H9 (cell line): ENCODE measurements at places on chromosomes 12 and 14. TPM values are rescaled to one million over a fixed set of nuclear protein-coding genes. Genes with fewer than 3 reads are reported as not detected.

GRCh38 chr12:98018836-98019235, 496.6 kb upstream of the TMPO start:
- DNase-seq = no peak

DNA sequence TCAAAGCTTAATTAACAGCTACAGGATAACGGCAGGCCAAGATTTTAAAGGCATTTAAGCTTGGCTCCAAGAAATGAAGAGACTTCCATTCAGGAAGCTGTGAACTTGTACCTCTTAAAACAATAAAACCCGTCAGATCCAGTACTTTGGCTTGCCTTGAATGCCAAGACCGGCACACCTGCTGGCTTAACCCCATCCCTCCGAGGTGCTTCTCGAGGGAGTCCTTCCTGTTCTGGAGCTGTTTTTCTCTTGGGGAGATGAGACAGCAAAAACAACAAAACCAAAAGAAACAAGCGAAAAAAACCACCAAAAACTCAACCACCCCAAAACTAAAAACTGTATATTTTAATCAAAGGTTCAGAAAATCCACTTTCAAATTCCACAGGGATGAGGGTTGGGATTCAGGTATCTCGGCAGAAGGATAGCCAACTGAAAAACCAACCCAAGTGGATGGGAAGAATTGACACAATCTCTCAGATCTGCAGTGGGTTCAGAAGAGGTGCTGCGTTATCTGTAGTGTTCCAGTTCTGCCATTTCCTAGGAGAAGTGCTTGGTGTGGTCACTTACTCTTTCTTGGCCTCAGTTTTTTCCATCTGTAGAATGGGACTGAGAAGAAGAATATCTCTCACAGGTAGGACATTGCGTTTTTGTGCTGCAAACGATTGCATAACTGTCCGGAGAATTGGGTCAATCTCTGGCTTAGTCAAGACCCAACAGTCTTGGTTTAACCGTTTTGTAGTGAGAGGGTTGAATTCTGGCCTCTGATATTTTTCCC, 420.1 kb downstream of the VRK1 start:
- peak; percentile 45 for DNase-seq

Gene RNF212B
- total RNA-seq = 0.15 and 0.39 TPM in 2 replicates

- no peak for DNase-seq
Observed at GRCh38 chr12:69214169-69214568, 25.2 kb upstream of the CPSF6 start.

Gene HNF1A
- not detected in 2 replicates for total RNA-seq

GRCh38 chr12:13000616-13000924, 505 bp upstream of the HEBP1 start:
- no peak for DNase-seq

Gene INSM2
- not detected in 2 replicates for total RNA-seq

Gene CLECL1
- total RNA-seq = not detected in 2 replicates

DNA sequence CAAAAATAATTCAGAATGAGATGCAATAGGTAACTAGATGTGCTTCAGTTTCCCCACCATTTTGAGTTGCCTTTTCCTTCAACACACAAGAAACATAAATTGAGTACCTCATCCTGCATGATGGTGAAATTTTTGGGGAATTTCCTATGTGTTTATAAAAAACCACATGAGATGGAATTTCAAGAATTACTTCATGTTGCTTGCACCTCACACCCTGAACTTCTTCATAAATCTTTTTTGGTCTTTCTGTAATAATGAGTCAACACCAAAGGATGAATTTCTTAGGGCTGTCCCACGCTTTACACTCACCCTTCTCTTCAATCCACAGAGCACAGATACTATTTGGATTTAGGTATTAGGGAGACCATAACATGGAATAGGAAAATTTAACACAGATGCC, 22.6 kb upstream of the LUM start:
- no peak for DNase-seq

GRCh38 chr12:15336768-15337553, 14.7 kb downstream of the PTPRO start:
- DNase-seq = no peak

- no peak for DNase-seq
Observed at GRCh38 chr14:61416591-61416990, 95.2 kb downstream of the PRKCH start.

Gene CYP46A1
- total RNA-seq = 0.59 and 0.75 TPM in 2 replicates

- no peak for DNase-seq
Observed at GRCh38 chr12:126201981-126202537, 1136.8 kb downstream of the AACS start.

Gene TM9SF1
- 31.6 and 31.8 TPM in 2 replicates for total RNA-seq

GRCh38 chr12:101298426-101298825, 18.5 kb downstream of the UTP20 start:
- DNase-seq = no peak

GRCh38 chr12:89062996-89063395, 289.3 kb downstream of the DUSP6 start:
- no peak for DNase-seq

- DNase-seq = no peak
Observed at GRCh38 chr12:84305144-84305543, 607.5 kb downstream of the SLC6A15 start.

GRCh38 chr12:93273834-93274564, 103.7 kb upstream of the NUDT4 start:
- DNase-seq = no peak

DNA sequence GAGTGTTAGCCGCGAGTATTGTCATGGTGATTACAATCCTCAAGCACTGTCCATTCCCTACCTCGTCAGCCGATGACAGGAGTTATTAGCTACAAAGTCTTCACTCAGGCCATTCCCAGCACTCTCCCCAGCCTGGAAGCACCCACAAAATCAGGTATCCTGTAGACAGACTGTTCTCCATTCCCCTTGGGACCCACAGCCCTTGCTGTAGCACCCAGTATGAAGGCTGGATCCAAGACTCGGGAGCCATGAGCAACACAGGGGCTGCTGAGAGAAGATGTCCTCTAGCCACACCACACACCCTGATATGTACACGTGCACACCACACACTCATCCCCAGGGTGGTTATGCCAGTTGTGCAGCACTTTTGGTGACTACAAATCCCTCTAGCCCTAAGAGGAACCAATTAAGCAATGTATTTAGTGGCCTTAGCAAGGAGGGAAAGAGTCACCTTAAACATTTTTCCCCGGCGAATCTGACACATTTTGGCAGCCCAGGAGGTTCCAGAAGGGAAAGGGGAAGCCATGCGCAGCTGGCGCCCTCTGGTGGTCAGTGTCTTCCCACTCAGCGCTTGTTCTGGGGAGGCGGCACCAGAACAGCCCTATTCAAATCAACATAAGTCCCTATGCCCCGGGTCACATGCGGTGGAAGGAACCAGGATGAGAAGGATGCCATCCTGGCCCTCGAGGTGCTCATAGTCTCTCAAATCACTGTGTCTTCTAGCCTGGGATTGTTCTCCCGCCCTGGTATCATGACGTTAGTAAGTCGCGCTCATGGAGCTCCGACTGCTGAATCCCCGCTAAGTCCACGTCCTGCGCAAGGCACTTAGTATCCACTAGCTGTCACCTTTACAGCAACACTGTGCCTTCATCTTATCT, 96.9 kb downstream of the GCH1 start:
- peak; percentile 90 for DNase-seq

DNA sequence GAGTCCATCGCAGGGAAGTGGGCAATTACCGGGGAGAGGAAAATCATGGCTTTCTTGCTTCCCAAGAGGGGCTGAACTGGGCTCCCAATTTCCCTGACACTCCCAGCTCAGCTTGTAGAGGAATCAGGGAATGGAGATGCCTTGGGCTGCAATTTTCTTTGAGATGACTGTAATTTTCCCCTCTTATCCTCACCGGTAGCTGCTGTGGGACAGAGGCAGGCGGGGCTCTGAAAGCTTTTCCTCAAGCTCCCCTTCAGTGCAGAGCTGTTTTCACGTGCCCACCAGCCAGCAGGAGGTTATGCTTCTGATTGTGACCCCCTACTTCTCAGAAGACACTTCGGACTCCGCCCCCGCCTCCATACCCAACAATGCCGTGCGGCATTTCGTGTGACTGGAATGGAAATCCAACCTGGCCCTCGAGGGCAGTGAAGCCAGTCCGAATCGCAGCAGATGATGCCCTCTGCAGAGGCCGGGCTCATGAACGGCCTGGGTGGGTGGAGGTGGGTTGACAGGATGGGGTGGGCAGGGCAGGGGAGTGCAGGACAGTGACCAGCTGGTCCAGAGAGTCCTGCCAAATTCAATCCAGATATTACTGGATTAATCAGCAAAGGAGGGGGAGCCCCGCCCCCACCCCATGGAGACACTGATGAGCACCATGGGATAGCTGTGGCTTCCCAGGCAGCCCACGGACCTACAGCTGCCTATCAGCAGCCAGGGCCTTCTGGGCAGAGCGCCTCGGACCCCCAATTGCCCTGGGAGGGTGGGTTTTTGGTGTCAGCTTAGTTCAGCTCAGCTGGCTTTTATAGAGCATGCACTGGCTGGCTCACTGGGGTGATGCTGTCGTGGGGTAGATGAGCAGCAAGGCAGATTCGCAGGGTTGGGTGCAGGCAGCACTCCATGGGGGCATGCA, 37.6 kb downstream of the RTL1 start:
- DNase-seq = no peak

Gene LRRC10
- not detected in 2 replicates for total RNA-seq

GRCh38 chr12:85968606-85969005, 94.5 kb downstream of the NTS start:
- DNase-seq = no peak

DNA sequence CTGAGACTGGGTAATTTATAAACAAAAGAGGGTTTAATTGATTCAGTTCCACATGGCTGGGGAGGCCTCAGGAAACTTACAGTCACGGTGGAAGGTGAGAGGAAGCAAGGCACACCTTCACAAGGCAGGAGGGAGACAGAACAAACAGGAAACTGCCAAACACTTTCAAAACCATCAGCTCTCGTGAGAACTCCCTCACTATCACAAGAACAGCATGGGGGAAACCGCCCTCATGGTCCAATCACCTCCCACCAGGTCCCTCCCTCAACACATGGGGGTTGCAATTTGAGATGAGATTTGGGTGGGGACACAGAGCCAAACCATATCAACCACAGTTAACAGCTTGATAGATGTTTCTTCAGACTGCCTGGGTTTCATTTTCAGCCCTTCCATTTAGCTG, 6.2 kb upstream of the GNPNAT1 start:
- no peak for DNase-seq
